Kidney capillary endothelial cell (primary cell): ENCODE measurements at places on chromosomes 4 and X.
A peak's percentile ranks its signal among the peaks of the same experiment; 100 is the strongest.

GRCh38 chrX:51215266-51215665 lies 117.4 kb upstream of the NUDT10 start:
- no peak for DNase-seq

DNA sequence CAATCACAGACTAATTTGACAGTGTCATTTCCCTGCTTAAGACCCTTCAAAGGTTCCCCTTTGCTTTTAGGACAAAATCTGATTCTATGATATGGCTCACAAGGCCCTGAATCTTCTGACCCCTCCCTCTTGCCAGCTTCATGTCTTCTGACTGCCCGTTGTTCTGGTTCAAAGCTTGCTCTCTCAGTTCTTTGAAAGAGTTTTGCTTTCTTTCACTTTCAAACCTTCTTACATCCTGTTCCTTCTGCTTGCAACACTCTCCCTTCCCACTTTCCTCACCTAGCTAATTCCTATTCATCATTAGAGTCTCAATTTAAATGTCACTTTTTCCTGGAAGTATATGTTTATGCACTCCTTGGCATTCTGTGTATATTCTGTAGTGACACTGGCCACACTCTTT lies 299.2 kb downstream of the IDS start:
- DNase-seq: no peak

DNA sequence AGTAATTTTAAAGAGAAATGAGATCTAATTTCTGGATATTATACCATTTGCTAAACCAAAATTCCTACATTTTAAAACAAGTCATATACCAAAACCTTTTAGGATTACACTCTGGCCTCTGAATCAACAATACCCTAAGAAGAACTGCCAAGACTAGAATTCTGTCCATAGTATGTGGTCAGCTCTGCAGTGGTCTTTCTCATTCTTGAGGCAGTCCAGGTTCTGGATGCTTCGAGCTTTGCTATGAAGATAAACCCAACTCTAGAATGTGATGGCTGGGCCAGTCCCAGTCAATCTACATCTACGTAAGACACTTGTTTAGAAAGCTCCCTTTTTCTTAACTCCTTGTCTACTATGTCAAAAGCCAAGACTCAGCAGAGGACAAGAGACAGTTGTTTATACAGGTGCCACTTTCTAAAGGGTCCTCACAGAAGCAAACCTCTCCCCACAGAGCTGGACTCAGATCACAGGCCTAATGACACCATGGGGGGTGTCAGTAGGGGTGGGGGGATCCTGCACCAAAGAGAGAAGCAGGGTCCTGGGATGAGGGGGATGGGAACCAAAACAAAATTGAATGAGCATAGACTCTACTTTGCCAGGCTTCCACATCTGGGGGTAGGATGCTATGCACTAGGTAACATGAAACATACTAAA lies 63.2 kb downstream of the SH3RF1 start:
- no peak for DNase-seq

DNA sequence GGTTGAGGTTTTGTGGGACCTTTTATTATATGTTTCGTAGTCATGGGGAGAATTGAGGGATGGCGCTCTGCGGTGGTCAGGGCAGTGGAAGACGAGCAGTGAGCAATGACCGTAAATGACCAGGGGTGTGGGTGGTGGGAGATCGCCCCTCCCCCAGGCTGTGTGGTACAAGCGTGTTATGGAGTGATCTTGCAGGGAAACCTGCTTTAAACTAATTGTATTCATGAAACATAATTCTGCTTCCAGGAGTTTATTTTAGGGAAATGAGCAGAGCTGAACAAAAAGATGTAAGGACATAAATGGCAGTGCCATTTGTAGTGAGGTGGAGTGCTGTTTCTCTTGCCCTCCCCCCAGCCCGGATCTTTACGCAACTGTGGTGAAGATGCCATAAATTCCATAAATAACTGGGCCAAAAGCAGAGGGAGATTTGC lies 20.2 kb downstream of the GYG2 start:
- no peak for DNase-seq

DNA sequence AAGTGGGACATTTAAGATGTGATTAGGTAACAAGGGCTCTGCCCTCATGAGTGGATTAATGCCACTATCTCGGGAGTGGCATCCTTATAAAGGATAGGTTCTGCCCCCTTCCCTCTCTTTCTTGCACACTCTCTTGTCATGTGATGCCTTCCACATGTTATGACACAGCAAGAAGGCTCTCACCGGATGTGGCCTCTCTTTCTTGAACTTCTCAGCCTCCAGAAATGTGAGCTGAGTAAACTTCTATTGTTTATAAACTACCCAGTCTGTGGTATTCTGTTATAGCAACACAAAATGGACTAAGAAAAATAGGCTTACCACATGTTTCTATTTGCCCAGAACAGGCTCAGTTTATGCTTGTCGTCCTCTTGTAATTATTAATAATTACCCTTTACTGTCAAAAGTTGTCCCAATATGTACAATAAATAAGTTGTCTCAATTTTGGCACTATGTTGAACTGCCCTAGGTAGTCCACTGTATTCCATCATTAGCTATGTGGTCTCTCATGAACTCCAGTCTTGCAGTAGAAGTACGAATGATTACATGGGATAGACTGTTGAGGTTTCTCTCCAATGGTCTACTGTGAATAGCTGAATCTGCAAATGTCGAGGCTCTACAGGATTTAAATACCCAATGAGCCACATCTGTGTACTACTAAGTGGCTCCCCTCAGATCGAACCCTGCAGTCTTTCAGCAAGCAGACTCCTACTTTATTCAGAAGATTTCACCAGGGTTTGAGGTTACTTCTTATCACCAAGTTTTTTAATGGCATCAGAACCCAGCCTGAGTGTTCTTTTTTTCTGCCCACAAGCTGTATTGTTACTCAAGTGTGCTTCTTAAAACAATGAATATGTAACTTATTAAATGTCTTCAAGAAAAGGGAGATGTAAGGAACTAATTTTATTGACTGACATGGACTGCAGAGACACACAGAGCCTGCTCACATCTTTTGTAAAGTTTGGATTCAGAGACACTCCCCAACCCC lies 102.0 kb upstream of the LEF1 start:
- DNase-seq: no peak

- no peak for DNase-seq
Observed at GRCh38 chr4:88911246-88912212, 145.5 kb downstream of the FAM13A start.

DNA sequence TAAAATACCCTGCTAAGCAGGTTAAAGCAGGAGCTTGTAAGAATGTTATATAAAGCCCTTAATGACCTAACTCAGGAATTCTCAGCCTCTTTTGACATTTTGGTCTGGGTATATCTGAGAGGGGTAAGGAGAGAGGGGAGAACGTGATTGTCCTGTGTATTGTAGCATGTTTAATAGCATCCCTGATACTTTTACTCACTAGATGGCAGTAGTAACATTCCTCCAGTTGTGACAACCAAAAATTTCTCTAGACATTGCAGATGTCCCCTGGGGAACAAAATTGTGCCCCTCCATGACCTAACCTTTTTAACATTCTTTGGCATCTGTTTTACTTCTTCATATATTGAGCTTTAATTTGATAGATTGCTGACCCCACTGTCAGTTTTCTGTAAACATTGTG lies 17.9 kb downstream of the SMARCA5 start:
- DNase-seq: peak; percentile 60

DNA sequence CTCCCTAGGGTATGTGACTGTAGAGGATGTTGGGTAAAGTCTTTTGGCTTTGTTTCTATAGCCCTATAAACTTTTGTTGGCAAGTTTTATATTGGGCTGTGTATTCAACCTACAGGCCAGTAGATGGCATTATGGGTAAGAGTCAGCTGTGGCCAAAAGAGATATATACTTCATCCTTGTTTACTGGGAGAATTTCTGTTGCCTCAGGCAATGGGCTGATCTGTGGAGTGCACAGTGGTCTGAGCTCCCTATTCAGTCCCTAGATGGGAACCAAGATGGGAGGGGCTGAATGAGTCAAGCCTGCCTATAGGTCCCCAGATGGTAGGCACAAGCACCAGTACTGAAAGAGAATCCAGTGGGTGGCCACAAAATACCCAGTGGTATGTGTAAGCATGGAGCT lies 580.6 kb downstream of the EPHA5 start:
- no peak for DNase-seq

GRCh38 chr4:135032670-135033069 lies 831.1 kb upstream of the PABPC4L start:
- no peak for DNase-seq

- DNase-seq: no peak
Observed at GRCh38 chr4:143359644-143360193, 23.0 kb downstream of the GAB1 start.

- no peak for DNase-seq
Observed at GRCh38 chrX:118682258-118683014, 45.0 kb upstream of the IL13RA1 start.

DNA sequence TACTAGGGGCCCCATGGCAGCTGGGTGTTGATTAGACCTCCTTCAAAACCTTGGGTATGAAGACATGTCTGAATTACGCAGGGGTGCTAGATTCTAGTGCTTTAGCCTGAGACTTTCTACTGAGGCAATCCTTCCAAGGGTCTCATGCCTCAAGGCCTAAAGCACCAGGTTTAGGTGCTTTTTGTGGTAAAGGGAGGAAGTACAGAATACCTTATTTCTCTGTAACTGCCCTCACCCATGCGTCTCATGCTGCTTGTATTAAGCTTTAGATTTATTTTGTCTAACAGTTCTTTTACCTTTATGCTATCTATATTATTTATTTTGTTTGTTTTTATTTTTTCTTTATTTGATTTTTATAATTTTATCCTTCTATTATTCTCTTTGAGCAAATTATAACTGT lies 190.2 kb upstream of the GK2 start:
- no peak for DNase-seq
